ENCODE measurements at places on chromosomes 5 and 9.

- DNase-seq = no peak
These were observed 214.2 kb downstream of the TRIM32 start for GRCh38 chr9:116901260-116901659.

GRCh38 chr5:29218138-29218537 lies 1975.3 kb upstream of the CDH6 start:
- no peak for DNase-seq

DNA sequence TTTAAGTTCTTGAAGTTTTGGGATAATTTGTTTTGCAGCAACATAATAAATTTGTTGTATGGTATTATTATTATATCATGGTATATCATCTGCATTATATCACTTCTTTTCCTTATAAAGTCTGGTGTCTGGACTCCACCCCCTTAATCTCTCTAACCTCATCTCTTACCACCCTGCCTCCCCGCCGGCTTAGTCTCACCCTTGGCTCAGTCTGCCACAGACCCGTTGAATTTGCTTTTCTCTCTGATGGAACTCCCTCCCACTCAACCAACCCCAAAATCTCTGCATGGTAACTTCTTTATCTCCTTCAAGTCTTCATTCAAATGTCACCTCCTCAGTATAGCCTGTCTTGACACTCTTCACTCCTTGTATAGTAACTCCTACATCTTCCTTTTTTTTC lies 29.6 kb upstream of the MATR3 start:
- DNase-seq = no peak

DNA sequence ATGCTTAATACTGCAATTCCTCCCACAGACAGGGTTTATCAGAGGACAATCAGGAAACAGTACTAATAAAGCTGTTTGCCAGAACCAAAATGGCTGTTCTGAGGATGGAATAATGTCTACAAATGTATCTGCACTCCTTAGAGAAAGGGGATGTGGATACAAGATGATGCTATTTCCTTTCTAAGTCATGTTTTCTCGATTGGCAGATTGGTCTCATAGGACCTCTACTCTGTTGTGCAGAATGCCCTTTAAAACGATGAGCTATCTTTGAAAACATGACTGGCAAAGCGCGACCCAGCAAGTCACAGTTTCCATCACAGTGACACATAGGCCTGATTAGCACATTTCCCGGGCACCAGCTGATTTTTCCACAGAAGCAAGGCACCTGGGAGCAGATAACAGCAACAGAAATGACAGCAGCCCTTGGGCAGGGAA lies 54.0 kb downstream of the AOPEP start:
- no peak for DNase-seq

GRCh38 chr5:139393497-139394122 lies 1.3 kb downstream of the PROB1 start:
- no peak for DNase-seq

Measured in renal pelvis (tissue), 12 donors.